ENCODE measurements at places on chromosomes 7 and 10.

DNA sequence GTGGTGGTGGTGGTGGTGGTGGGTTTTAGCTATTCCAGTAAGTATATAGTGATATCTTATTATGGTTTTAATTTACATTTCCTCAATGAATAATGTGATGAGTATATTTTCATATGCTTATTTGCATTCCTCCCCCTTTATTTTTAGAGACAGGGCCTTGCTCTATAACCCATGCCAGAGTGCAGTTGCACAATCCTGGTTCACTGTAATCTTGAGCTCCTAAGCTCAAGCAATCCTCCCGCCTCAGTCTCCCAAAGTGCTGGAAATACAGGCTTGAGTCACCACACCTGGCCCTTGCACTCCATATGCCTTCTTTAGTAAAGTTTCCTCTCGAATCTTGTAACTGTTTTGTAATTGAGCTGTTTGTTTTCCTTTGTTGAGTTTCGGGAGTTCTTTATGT lies 577.7 kb upstream of the AUTS2 start:
- DNase-seq = no peak

DNA sequence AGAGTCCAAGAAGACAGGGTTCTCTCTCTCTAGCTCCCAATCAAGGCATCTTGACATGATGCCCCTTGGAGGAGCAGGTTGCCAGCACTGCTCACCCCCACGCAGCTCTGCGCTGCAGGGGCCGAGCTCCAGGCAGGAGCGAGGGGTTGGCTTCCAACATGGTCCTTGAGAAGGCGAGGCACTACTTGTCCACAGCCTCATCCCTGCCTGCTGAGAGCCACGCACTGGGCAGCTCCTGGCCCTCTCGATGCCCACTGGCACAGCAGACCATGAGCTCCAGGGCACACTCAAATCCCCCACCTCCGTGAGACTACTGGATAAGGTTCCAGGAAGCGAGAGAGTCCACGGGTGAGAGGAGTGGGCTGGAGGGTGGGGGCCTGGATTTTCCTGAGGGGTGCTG lies 31.1 kb downstream of the RAMP3 start:
- DNase-seq = no peak

DNA sequence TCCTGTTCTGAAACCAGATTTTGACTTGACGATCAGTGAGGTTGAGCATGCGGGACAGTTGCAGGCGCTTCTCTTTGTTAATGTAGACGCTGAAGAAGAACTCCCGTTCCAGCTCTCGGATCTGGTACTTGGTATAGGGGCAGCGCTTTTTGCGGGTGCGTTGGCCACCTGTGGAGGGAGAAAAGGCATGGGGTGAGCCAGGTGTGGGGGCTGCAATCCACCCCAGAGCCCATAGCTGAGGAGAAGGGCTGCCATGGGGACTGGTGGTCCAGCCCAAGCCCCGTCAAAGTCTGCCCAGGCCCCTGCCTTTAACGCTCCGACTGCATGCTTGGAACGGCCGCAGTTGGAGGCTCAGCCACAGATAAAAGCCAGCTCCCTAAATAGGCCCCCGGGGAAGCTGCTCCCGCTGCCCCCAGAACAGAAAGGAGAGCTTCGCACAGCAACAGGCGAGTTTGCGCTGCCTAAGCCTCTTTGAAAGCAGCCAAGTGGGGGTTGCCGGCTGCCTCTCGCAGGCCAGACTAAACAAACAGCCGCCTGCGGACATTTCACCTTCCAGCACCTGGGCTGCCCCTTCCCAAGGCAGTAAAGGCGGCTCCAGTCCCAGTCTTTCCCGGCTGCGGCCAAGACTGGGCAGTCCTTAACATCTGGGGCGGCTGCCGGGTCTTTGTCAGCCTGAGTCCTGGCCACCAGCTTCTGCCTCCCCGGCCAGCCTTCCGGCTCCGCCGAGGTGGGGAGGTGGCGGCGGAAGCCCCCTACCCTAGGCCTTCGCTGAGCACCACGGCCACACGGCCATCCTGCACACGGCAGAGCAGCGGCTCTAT lies 2.0 kb downstream of the HOXA11 start:
- no peak for DNase-seq

- no peak for DNase-seq
Observed at GRCh38 chr10:122263971-122264370, 7.1 kb upstream of the BTBD16 start.

- DNase-seq = no peak
Observed at GRCh38 chr7:99944497-99945070, 15.2 kb upstream of the GJC3 start.

DNA sequence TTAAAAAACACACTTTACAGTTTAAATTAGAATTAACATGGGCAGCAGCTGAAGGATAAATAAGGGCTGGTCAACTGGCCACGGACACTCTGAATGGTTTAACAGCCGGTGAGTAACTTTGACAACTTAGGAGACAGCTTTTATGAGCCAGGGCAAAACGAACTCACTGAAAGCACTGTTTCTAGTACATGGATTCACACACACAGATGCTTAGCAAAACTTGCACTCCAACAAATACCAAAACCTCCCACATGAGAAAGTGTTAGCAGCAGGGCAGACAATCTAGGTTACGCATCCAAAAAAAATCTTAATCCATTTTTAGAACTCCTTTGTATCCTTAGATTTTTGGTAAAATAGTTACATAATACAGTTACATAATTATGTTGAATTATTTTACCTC lies 486.4 kb downstream of the PHTF2 start:
- DNase-seq = no peak

- no peak for DNase-seq
Observed at GRCh38 chr7:104414216-104414615, 85.8 kb downstream of the LHFPL3 start.

GRCh38 chr7:148611692-148612091 lies 21.1 kb downstream of the C7orf33 start:
- no peak for DNase-seq

DNA sequence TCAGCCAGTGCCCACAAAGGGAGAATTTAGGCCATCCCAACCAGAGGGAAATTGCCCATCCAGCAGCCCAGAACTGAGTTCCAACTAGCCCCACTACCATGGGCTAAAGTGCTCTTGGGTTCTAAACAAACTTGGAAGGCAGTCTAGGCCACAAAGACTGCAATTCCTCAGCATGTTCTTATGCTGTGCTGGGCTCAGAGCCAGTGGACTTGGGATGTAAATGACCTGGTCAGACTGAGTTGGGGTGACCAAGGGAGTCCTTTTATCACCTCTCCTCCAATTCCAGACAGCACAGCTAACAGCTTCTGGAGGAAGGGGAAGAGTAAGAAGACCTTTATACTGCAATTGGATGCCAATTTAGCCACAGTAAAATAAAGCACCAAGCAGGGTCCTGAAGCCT lies 607.2 kb upstream of the KCND2 start:
- DNase-seq = no peak

DNA sequence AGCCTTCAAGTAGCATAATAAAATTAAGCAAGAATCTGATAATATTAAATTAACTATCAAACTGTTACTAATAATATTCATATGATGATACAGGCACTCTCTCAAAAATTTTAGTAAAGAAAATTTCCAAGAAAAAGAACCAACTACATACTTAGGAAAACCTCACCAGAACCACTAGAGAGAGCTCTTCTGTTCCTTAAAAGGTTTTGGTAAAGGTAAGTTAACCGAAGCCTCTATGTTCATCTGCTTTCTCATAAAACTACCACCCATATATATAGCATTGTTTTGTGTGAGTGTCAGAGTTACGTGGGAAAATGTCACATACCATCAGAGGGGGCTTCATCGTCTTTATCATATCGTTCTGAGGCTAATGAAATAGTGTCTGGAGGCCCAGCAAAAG lies 20.7 kb downstream of the SKAP2 start:
- no peak for DNase-seq

DNA sequence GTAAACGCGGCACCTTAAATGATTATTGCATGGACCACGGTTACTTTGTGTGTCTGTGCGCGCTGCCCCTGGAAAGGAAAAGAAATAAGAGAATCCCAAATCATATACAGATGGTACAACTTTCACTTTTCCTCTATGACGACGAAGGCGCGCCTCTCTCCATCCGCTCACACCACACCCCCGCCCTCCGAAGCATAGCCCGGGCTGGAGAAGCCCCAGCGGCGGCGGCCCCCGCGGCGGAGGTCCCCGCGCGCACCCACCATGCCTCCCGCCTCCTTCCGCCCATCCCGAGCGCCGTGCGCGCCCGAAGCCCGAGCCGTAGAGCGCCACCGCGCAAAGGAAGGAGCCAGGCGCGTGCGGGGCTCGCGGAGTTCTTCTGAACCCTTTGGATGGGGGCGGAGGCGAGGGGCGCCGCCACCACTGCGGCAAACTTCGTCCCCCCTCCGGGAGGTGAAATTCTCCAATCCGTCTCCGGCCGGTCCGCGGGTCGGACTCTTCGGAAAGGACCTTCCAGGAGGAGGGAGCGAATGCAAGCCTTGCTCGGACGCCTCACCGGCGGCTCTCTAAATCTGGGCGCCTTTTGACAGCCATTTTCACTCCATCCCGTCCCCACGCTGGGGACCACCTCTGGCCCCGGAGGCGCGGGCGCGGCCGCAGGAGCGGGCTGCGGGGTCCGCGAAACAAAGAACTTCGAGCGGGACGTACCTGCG lies 588 bp downstream of the GLI3 start:
- DNase-seq = no peak

DNA sequence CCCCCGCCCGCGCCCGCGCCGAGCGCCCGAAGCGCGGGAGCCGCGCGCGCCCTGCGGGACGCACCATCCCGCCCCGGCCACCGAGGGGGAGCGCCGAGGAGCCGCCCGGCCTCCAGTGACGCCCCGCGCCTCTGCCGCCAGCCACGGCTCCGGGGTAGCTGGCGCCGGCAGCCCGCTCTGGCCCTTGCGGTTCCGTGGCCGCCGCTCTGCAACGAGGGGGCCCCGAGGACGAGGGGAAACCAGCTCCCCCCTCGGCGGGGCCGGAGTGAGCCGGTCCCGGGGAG lies at the start of gene PAXIP1:
PAXIP1 (minus strand) TSS at position 33 of the 284 bp plus-strand sequence. CDS start 195 bp downstream, outside the sequence.
- DNase-seq = peak; percentile 58

GRCh38 chr7:85177316-85177715 lies 9.5 kb downstream of the SEMA3D start:
- no peak for DNase-seq

DNA sequence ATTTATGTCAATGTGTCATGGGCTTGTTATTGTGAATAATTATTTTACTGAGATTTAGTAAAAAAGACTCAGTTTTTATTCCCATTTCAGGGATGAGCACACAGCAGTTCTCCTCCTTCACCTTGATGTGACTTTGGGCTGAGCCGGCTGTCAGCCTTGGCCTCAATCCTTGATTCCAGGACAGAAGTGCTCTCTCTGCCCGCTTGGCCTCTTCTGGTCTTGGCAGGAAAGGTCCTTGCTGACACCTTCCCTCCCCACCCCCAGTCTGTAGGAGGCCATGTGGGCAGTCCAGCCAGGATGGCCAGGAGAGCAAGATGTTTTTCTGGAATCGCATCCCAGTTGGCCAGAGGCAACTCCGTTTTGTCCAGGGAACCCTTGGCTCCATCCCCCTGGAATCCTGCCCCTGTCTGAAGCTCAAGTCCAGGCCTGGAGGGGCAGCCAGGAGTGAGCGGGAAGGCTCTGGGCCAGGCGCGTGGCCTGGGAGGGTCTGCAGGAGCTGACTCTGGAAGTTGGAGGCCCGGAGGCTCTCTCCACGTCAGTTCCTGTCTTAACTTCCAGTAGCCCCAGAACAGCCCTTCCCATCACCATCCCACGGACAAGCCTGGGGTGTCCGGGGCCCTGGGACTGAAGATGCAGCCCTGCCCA lies 100.9 kb downstream of the PDGFA start:
- no peak for DNase-seq

DNA sequence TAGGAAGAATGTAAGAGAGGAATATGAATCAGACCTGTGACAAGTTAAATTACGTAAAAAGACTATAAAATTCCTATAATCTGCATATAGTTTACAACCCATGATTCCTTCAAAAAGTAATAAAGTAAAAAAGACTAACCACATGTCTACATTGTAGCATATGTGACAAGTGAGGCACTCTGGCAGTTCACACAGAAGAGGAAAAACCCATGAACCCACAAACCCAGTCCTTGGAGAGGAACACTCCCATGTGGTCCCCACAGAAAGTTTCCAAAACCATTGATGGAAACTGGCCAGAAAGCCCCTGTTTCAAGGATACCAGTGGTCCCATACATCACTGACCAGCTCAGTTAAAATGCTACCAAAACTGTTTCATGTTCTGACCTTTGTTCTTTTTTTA lies 15.7 kb downstream of the KDM7A start:
- DNase-seq = no peak

- DNase-seq = no peak
Observed at GRCh38 chr10:69712342-69712741, 82.3 kb downstream of the FAM241B start.

GRCh38 chr7:128053023-128053422 lies 21.8 kb upstream of the LRRC4 start:
- DNase-seq = no peak

DNA sequence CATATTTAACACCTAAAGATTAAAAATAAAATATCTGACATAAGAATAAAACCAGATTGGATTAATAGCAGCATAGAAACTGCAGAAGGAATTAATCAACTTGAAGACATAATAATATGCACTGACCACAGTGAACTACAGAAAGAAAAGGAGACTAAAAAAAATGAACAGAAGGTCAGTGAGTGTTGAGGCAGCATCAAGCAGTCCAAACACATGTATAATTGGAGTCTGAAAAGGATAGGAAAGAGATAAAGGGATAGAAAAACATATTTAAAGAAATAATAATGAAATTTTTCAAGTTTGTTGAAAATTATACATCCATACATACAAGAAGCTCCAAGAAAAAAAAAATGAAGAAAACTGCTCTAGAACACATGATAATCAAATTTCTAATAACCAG lies 756.2 kb downstream of the GATA3 start:
- no peak for DNase-seq

Measured in stimulated activated CD4-positive, alpha-beta T cell treated with anti-CD3 and anti-CD28 coated beads, Interleukin-15, amount 100 ng/mL, for 1 hour (primary cell).